ENCODE measurements at places on chromosomes 6 and 20.
A peak's percentile ranks its signal among the peaks of the same experiment; 100 is the strongest.

DNA sequence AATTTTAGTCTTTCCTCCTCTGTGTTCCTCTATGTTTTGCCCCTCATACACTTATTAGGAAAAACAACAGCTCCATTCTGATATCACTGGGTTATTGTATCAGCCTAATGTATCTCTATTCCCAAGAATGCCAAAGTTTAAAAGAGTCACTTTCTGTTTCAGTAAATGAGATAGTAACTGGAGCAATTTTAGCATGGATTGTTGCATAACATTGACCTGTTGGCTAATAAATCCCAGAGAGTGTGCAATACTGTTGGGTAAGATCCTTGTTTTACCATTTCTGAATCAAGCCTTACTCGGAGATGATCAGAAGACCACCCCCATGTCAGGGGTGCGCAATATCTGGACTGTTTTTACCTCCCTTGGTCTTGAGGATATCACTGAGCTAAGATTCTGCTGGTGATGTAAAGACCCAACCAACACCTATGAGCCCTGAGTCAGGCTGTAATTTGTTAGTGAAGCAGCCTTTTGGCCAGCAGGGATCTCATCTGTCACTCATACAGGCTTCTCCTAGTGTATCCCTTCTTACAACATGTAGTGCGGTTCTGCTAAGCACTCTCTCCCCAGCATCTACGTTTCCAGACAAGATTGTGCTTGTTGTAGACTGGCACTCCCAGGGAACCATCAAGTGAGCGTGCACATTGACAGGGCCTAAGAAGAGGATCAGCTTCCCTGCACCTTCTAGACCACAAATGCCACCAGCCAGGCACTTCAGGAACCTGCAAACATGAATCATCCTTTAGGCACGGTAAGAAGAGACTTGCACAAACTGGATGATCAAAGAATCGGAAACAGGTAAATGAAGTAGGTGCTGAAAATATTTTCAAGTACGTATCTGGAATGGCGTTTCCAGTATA is 11.5 kb upstream of the IPCEF1 start:
- DNase-seq = no peak

DNA sequence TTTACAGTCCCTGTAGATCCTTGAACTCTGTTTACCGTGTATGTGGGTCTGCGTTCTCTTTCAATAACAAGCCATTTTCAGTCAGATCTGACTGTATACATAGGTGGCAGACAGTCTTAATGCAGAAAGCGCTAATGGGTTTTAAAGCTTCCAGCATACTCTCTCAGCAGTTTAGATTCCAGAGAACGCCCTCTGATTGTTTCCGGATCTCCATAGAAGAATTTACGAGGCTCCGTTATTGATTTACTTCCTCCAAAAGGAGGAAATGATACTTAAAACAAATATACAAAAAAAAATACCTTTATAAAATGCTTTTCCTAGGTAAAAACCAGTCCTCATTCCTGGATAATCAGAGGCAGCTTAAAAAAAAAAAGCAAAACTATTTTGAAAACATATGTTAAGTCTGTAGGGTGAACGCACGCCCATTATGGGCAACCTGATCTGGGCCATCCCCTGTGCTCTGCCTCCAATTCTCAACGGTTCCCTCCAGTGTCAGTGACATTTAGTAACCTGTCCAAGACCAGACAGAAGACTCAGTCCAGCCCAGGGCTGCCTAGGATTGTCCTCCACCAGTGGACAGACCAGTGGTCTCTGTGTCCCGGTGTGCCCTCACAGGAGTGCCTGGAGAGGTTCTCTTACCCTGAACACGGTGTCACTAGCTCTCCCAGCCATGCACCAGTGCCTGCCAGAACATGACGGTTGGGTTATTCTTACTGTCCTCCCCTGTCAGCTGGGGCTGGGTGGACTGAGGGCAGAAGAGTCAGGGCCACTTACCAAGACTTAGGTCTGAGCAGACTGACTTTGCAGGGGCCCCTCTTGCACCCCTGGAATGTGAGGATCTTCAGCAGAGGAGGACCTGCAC is 217.3 kb downstream of the ARID1B start:
- DNase-seq = no peak

- DNase-seq = no peak
These were observed 63.9 kb downstream of the MTHFD1L start for GRCh38 chr6:150929416-150929815.

- no peak for DNase-seq
These were observed 393.6 kb downstream of the BTBD3 start for GRCh38 chr20:12311094-12311865.

DNA sequence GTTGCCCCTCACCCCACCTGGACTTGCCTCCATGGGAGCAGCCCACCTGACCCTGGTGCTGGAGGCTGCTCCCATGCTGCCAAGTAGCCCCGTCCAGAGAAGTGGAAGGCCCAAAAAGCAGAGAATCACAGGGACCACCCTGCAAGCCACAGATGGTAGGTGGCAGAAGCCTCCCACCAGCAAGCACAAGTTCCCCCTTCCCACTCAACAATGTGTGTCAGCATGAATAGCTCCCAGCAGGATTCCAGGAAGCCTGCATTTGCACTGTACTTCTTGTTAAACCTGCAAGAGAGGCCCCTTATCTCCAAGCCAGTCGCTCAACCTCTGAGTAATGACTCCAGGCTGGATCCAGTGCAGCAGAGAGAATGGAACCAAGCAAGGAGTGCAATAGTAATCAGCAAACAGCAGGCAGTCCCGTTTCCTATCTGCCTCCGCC is 180.8 kb upstream of the CST7 start:
- no peak for DNase-seq

DNA sequence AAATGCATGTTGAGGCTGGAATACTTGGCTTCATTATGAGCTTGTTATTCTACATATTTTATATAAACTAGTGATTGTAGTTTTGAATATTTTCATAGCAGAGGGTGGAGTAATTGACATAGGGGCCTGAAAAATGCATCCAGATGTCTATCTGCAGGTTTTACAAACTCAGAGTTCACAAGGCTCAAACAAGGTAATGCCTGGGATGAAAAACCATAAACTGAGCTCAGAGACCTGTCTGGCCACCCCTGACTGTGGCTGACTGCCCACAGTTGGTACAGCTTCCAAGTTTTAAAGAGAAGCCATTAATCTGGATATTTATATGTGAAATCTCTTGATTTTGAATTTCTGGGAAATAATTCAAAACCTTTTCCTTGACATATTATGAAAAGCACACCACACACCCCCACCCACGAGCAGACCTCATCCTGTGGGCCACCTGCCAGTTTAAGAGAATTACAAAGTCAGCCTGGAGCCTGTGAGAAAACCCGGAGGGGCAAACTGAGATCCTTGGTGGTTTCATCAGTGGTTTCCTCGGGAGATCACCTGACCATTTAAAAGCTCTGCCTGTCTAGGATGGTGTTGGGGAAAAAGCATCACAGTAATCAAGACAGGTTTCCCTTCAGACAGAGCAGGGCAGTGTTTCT is 230.1 kb downstream of the SAMD5 start:
- no peak for DNase-seq

DNA sequence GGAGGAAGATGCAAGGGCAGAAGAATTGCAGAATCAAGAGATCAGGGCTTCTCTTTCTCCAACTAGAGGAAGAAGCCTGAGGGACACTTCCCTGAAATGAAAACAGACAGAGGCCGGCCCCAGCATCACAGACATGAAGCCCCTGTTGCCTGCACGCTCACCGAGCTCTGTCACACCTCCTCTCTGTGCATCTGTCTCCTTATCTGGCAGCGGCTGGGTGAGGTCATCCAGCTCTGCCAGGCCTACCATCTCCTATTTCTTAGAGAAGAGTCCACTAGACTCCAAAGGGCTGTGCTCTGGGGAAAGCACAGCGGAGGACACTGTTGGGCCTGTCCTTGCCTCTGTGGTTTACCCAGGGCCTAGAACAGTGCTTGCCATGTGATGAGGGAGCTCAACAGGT is 71.9 kb upstream of the MLN start:
- no peak for DNase-seq

DNA sequence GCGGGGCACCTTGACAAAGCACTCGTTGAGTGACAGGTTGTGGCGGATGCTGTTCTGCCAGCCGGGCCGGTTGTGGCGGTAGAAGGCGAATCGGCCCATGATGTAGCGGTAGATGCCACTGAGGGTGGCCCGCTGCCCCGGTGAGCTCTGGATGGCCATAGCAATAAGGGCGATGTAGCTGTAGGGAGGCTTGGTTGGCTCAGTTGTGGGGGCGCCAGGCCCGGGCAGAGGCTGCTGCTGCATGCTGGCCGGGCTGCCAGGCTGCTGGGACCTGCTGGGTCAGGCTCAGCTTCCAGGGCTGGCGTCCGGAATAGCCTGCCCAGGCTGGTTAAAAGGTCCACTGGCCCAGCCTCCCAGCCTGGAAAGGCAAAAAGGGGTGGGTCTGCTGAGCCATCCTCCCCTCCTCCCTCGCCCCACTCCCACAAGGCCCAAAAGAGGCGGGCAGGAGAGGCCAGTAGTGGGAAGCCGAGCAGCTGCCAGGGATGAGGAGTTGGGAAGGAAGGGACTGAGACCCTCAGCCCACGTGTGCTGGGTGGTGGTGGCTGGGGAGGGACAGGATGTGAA is at the start of gene FOXS1:
FOXS1 (minus strand) TSS at position 305 of the 564 bp plus-strand sequence; CDS start at position 243, 62 bp downstream.
- no peak for DNase-seq

DNA sequence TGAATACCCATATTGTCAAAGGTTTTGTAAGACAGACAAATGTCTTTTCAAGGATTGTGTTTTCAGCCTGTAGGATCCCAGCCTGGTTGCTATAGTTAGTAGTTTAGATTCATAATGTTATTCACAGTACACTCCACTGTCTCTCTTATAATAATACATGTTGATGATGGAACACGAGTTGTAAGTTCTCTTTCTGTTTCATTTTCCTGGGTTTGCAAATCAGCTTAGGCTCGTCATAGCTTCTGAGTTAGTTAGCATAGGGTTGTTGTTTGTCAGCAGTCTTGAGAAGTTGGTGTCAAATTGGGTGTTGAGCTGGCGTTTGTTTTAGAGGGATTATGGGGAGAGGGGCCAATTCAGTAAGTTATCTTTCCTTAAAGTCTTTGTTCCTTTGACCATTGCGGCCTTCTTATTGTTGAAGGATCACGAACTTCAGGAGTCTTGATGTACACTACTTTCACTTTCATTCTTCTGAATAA is 45.8 kb downstream of the QKI start:
- peak; percentile 10 for DNase-seq

DNA sequence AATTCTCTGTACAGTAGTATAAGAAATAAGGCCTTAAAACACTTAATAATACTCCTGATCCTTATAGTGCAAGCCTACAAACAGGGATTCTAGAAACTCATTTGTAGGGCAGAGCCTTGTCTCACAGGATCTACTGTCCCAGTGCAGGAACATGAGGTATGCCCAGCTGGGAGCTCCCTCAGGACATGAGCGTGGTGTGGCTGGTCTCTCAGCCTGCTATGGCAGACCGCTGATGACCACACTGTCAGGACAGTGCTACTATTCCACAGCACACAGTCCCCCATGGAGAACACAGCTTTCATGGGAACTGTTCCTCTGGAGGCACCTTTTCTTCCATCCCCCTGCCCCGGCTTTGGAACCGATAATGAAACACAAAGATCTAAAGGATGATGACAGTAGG is 53.0 kb downstream of the SERAC1 start:
- no peak for DNase-seq

- no peak for DNase-seq
These were observed 26.3 kb downstream of the FAM110A start for GRCh38 chr20:859751-860231.

- DNase-seq = no peak
These were observed 133.5 kb upstream of the TMEM170B start for GRCh38 chr6:11404081-11404480.

GRCh38 chr20:22515264-22515663 is 69.1 kb downstream of the FOXA2 start:
- DNase-seq = no peak

- DNase-seq = no peak
These were observed 704.2 kb upstream of the CITED2 start for GRCh38 chr6:140078561-140079125.

DNA sequence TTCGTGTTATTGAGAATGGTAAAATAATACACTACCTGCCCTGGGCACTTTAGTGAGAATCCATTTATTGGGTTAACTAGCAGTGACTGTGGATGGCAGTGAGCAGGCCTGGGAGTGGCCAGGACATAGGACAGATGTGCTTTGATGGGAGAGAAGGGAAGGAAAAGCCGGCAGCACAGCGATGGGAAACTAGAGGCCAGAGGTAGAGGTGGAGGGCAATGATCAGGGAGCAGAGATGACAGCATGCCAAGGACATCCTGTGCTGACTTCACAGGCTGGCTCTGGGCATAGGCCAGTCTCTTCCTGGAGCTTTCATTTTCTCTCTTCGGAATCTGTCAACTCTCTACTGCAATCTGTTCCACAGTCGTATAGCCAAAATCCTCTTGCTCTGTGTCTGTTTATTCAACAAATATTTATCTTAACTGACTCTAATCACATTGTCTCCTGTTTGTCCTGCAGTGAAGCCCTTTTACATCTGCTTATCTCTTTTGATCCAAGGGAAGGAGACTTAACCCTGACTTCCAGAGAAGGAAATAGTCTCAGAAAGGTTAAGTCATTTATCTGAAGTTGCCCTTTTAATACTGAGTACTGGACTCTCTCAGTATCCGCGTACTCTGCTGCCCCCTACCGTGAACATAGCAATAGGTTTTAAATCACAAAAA is 18.4 kb upstream of the MMP24 start:
- peak; percentile 84 for DNase-seq

GRCh38 chr6:52576054-52576391 is 837 bp downstream of the TRAM2 start:
- DNase-seq = no peak

- DNase-seq = no peak
These were observed 11.2 kb upstream of the SERPINB9 start for GRCh38 chr6:2914318-2914660.

- DNase-seq = no peak
These were observed 168.0 kb upstream of the PHACTR1 start for GRCh38 chr6:12548526-12548925.

DNA sequence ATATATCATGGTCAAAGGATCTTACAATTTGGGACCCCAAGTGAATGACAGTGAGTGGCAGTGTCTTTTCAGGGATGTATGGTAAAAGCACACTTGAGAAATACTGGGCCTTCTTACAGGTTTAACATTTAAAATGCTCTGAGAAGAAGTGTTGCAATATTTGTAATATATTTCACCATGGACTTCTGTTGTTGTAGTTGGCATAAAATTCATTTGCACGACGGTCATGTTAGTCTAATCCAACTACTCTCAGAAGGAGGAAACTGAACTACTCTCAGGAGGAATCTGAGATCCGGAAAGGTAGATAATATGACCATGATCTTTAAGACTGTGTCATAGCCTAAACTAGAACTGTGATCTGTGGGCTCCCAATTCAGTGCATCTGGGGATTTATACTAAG is 700.1 kb downstream of the HDGFL1 start:
- DNase-seq = no peak

DNA sequence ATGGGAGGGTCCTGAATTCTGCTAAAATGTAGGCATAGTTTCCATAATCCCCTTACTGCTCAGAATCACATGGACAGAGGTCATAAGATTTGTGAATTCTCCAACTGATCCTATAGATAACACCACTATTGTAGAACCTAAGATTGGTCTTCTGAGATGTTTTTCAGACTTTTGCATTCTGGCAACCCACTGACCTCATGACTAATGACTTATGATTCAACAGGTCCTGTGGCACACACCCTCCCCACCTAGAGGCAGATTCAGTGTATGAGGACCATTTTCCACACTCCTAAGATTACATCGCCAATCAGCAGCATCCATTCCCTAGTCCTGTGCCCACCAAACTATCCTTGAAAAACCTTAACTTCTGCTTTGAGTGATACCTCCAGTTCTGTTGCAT is 207.2 kb downstream of the BTBD9 start:
- no peak for DNase-seq

Data from activated CD4-positive, alpha-beta T cell treated with anti-CD3 and anti-CD28 coated beads for 4 hours (primary cell).